ENCODE measurements at places on chromosomes 2 and 18. TPM values are rescaled to one million over a fixed set of nuclear protein-coding genes. Genes with fewer than 3 reads are reported as not detected.

CAPN14 gene
- polyA plus RNA-seq, result 0.32 TPM

CCNYL1 gene
- polyA plus RNA-seq, result 24.8 TPM

SP110 gene
- polyA plus RNA-seq, result 48.4 TPM

PXDN gene
- polyA plus RNA-seq, result 175 TPM

DPP10 gene
- polyA plus RNA-seq, result 3.5 TPM

C2orf81 gene
- polyA plus RNA-seq, result 5.4 TPM

HOXD13 gene
- polyA plus RNA-seq, result not detected

PTMA gene
- polyA plus RNA-seq, result 2,234 TPM

IL1F10 gene
- polyA plus RNA-seq, result not detected

C2orf66 gene
- 0.25 TPM for polyA plus RNA-seq

CCDC68 gene
- 127 TPM for polyA plus RNA-seq

DAW1 gene
- 3.1 TPM for polyA plus RNA-seq

Data from left lung (tissue), 14 donors.